ENCODE measurements at places on chromosomes 5 and 9.
A peak's percentile ranks its signal among the peaks of the same experiment; 100 is the strongest.

- no peak for DNase-seq
Measured at GRCh38 chr5:17118631-17119030, 98.8 kb upstream of the BASP1 start.

DNA sequence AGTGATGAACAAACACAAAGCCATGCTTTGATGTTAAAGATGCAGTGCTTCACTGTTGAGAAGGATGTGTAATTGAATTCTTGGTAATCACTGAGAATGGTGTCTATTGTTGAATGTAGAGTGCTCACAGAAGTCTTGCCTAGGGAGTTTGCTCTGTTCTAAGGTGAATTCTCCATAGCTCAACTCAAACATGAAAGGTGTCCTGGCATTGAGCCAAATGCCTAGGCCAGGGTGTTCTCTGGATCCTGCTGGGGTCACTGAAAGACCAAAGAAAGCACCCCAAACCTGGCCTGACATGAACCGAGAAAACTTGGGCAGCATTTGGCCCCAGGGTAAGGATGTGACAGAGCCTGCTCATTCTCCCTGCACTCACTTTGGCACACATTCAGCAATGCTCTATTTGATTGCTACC is 217.3 kb downstream of the ARL15 start:
- no peak for DNase-seq

DNA sequence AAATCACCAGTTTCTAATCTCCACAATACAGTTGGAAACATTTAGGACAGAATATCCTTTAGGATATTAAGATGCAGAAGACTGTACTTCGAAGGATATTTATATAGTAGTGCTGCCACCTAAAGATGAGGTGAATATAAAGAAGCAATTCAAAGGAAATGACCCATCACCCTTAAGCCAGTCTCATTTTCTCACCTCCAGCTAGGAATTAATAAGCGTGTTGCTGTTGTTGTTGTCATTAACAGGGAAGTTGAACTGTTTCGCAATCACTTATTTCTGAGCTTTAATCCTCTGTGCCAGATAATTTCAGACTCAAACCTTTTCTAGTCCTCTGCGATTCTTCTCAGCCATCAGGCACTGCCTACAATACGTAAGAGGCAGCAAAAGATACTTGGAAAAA is 7.8 kb upstream of the PURA start:
- no peak for DNase-seq

DNA sequence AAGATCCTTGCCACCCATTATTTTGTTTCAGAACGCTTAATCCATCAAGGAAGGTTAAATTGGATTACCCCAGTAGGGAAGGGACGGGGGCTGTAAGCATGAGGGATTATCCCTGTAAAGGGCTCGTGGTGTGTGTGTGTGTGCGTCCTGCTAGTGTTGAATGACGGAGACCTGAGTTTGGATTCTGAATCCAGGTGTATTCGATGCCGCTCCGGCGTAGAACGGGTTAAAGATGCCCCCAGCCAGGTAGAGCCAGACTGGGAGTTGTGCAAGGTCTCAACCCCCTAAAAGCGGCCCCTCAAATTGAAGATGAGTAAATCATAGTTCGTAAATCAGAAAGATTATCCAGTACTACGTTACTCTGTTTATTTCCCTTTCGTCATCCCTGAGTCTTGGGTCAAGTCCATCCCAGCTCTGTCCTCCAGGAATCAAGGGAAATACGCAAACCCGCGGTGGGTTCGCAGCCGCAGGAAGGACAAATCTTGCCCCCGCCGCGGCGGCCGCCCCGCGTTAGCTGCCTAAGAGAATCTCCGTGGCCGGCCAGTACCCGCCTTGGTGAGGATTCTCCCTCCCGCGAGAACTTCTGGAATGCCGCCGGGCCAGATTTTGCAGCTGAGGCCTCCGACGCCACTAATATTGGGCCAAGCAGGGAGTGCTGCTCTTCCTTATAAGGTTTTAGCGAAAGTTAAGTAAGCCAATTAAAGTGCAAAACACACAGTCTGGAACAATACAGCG is 586 bp upstream of the MTAP start:
- DNase-seq: peak; percentile 52

DNA sequence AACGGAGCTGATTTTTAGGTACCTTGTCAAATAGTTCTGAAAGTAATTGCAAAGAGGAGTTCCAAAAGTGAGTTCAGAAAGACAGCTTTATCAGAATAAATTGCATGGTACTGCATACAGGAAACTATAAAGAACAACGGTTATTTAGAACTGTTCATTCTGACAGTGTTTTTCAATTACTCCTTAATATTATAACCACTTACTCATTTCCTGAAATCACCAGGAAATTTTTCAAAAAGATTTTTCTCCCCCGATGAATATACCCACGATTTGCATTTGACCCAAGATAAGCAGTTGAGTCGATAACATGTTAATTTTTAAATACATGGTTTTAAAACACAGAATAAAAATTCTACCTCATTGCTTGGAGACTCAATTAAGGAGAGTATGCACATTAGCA is 9.4 kb downstream of the DOCK8 start:
- no peak for DNase-seq

- no peak for DNase-seq
Measured at GRCh38 chr9:28073270-28073669, 500.0 kb upstream of the C9orf72 start.

DNA sequence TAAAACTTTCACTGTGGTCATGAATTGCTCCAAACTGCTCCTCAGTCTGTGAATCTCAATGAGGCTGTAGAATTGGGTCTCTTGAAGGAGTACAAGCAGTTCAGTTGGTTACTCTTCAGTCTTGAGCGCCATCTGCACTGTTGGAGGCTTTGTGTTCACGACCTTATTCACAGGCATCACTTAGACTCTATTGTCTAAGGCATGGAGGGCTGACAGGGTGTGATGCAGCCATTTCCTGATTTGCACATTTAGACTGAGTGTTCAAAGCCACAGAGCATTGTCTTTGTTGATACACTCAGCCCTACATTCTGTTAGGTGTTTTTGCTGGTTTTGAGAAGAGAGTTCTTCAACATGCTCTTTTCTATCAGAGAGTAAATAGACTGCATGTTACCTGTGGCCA is 355.9 kb upstream of the RIOK2 start:
- no peak for DNase-seq

DNA sequence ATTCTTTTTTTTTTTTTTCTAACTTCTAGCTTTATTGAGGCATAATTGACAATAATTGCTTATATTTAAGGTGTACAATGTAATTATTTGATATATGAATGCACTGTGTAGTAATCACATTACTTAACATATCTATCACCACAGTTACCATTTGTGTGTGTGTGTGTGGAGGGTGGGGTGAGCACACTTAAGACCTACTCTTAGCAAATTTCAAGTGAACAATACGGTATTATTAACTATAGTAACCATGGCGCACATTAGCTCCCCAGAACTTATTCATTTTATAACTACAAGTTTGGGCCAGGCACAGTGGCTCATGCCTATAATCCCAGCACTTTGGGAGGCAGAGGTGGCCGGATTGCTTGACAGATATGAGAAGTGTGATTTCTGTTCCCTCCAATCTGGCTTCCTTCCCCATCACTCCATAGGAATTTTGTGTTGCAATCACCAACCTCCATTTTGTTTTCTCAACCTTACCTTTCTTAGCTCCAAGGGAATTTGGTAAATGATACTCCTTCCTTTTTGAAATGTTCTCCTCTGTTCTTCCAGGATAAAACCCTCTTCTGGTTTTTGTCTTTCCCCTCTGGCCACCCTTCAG is 14.9 kb downstream of the TXN start:
- DNase-seq: no peak

GRCh38 chr5:112846556-112846955 is 14.5 kb upstream of the SRP19 start:
- no peak for DNase-seq

DNA sequence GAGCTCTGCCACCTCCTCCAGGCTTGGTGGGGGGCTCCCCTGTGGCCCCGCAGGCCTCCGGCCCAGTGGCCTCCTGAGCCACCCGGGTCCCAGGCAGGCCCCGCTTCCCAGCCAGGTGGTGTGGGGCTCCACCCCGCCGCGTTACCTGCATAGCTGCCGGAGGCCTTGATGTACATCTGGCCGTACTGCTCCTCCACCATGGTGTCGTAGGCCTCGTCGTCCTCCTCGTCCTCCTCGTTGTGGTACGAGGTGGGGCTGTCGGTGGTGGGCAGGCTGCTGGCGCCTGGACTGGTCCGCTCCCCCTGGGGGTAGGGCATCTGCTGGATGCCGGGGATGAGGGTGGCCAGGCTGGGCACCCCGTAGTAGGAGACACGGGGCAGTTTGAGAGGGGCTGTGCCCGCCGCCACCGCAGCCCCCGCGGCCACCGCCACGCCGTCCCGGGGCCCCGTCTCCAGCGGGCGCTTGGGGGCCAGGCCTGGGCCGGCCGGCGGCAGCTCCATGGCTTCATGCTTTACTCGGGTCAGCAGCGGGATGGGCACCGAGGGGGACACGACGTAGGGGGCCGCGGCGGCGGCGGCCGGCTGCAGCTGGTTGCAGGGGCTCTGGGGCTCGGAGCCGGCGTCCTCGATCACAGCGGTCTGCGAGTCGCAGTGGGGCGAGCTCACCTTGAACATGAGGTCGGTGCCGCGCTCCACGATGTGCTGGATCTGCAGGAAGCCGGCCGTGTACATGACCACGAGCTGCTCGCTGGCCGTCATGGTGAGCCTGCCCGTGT is 45.4 kb downstream of the NACC2 start:
- DNase-seq: no peak

- DNase-seq: no peak
Measured at GRCh38 chr9:109385499-109385898, 64.6 kb upstream of the EPB41L4B start.

DNA sequence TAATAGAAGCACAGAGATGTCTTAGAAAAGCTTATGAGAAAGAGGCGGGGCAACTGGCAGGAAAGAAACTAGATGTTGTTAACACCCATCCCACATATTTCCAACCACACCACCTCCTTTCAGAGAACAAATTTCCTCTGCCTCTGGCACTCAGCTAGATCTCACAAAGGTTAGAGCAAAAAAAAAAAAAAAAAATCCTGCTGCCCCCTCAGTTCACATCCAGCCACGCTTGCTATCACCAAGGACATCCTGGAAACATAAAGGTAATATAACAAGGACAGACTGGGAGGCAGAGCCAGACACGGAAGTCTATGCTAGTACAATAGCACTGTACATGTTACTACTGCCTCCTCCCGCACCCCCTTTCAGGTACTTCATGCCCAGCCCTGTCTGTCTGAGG is 238.0 kb upstream of the PTGER4 start:
- DNase-seq: no peak

DNA sequence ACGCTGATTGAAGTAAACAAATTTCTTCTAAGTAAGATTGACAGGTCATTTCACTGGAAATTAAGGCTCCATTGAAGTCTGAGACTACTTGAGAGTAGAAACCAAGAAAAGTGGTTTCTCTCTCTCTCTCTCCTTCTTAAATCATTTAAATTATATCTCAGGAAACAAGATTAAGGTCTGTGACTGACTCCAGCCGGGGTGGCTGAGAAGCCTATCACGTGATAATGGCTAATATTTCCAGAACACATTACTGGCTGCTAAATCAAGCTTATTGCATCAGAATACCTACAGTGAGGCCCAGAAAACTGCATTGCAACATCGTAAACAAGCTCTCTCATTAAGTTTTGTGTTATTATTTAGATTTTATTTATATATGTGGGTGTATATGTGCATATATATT is 88.4 kb downstream of the PTCD2 start:
- DNase-seq: peak; percentile 75

DNA sequence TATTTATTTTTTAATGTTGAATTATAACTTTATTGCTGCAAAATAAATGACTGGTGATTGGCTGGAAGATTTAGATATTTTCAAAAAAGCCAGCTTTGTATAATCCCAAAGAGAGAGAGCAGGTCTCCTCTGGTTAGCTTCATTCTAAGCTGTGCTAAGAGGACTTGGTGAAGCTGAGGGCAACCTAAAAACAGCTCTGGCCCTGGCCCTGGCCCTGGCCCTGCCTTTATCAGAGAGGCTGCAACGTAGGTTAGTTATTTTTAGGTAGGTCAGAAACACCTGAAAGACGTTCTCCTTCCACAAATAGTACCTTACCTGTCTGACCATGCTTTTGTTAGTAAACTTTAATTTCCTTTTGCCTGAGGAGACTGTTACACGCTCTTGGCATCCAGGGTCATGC is 58.7 kb downstream of the KLF9 start:
- no peak for DNase-seq

GRCh38 chr9:87109851-87110250 is 162.5 kb upstream of the GAS1 start:
- DNase-seq: no peak

DNA sequence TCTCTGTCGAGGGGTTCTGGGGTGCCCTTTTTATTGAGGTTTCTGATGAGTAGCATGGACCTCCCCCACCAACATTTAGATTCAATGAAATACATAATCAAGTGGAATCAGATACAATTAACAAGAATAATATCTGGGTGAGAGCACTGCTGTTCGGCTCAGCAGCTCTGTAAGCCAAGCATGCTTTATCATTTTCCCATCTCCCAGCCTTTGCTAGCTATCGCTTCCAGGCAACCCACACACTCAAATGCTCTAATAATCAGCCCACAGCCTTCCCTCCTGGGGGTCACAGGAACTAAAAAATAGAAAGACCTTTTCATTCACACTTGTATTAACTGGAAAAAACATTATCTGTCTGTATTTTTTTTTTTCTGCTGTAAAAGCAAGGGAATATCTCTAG is 8.9 kb downstream of the PLPPR1 start:
- no peak for DNase-seq

GRCh38 chr9:131068076-131068816 is 28.1 kb upstream of the AIF1L start:
- no peak for DNase-seq

- no peak for DNase-seq
Measured at GRCh38 chr9:125505988-125506438, 201.0 kb downstream of the MAPKAP1 start.

DNA sequence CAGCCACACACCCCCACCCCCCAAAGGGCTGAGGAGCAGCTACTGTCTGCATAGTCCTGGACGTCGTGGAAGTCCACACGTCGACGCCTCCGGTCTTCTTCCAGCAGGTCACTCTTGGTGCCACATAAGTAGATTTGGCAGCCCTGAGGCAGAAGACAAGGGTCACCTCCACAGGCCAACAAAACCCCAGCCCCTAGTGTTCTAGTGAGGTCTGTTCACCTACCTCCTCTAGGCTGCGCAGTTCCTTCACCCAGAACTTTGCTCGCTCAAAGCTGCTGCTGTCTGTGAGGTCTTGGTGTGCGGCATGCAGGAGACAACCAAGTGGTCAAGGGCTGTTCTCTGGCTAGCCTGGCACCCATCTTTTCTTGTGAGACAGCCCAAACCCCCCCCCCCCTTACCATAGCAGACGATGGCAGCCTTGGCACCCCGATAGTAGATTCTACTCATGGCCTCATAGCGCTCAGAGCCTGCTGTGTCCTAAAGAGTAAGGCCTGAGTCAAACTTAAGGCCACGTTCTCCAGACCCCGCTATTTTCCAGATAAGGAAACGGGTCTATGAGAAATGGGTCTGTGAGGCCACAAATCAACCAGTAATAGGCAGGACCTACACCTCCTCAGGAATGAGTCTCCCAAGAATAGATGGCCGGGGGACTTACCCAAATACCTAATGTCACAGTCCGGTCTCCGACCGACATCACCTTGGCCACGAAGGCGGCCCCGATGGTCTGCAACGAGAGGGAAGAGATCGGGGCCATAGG is 987 bp downstream of the RAB24 start:
- DNase-seq: no peak

Measured in SK-N-DZ (cell line).